NCI-H1930 (cell line): ENCODE measurements at places on chromosomes 2 and 18.

- DNase-seq: no peak
These were observed 25.5 kb upstream of the MYO3B start for GRCh38 chr2:170152421-170152820.

DNA sequence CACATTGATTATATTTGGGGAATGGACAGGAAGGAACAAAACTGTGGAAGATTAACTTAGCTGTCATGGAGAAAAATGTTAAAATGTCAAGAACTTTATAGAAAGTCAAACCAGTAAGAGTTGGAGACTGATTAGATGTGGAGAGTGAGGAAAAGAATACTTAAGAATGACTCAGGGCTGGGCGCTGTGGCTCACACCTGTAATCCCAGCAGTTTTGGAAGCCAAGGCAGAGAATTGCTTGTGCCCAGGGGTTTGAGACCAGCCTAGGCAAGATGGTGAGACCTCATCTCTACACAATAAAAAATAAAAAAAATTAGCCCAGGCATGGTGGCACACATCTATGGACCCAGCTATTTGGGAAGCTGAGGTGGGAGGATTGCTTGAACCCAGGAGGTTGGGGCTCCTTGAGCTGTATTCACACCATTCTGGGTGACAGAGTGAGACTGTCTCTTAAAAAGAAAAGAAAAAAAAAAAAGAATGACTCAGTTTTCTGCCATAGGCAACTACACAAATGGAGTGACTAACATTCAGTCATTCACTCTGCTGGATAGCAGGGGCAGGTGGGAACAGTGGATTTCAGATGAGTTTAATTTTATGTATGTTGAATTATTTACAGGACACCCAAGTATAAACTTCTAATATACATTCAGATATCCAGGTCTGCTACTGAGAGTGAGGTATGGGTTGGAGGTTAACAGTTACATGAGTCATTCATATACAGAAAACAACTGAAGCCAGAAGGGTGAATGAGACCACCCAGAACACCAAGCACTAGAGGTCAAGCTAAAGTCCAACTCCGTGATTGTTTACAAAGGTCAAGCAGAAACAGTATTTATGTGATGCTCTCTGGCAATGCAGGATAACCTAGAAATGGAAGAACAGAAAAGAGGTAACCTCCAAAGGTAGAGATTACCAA is 33.9 kb downstream of the ORC2 start:
- DNase-seq: no peak

DNA sequence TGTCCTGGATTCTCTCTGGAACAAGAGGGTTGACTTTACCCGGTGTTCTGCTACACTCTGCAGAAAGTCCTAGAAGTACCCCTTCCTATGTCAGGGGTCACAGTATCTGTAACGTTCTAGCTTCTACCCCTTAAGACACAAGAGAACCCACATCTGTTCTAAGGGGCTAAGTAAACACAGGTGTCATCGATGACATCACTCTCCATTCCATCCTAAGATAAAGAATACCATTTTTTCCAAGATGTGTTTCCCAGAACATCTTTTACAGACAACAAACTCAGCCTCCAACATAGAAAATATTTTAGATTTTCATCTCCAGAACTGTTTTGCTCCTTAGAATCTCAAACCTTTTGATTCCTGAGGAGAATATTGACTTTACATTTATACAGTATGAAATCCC is 239.1 kb downstream of the TRIB2 start:
- no peak for DNase-seq

GRCh38 chr18:23493654-23494053 is 9.7 kb upstream of the RMC1 start:
- DNase-seq: no peak

DNA sequence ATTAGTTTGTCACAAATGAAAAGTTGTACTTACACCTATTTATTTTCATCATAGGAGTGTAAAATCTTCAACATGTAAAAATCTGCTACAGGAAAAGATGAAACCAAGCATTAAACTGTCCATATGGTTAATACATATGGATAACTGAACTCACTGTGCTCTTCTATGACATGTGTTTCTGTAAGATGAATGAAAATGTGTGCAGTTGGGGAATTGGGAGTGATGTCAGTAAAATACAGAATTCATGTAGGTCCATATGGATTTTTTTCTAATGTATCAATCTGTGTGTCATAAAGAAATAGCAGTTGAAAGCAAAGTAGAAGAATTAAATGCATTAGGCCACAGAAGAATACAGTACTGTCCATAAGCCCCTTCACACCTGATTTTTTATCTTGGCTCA is 178.4 kb upstream of the COL3A1 start:
- no peak for DNase-seq

- no peak for DNase-seq
These were observed 68.4 kb downstream of the AGAP1 start for GRCh38 chr2:235562065-235562747.

GRCh38 chr2:100972452-100972851 is 29.6 kb upstream of the RPL31 start:
- DNase-seq: no peak

DNA sequence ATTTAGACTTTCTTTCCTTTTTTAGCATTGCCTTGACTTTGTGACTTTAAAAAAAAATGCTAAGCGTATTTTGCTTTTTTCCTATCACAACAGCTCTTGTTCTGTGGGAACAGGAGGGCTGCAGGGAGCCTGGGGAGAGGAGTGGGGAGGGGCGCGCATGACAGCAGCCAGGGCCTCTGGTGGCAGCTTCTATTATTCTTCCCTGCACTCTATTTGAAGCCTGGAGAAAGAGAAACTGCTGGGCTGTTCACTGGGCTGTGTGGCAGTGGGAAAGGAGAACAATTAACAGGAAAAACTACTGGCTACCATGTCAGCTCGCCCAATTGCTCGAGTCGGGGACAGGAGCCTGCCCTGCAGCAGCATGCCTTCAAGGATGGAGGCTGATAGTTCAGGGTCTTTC is 119.0 kb upstream of the ZBTB14 start:
- DNase-seq: no peak

DNA sequence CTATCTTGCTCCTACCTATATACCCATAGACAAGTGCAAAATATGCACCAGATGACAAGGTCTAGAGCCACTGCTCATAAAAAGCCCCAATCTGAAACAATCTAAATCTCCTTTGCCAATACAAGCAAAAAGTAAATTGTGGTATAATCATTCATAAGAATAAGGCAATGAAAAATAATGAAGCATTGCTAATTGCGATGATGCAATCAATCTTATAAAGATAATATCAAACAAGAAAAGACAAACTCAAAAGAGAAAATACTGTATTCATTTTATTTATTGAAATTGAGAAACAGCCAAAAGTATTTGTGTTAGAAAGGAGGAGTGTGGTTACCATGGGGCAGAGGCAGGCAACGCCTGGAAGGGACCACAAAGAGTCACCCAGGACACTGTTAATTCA is 175.9 kb upstream of the GYPC start:
- DNase-seq: no peak

GRCh38 chr18:55314615-55315237 is 273.3 kb downstream of the TCF4 start:
- peak; percentile 85 for DNase-seq

DNA sequence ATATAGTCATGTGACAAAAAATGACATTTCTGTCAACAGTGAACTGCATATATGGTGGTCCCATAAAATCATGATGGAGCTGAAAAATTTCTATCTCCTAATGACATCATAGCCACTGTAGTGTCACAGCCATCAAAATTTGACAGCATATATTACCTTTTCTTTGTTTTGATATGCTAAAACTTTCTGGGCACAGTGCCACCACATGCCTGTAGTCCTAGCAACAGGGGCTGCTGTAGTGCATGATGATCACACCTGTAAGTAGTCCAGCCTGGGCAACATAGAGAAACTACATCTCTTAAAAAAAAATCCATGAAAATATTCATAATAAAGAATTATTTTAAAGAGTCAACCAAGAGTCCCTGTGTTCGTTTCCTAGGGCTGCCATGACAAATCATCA is 155.5 kb upstream of the SERTAD2 start:
- no peak for DNase-seq

- DNase-seq: no peak
These were observed 37.5 kb upstream of the SIX2 start for GRCh38 chr2:45046786-45047185.

GRCh38 chr2:910698-911097 is 40.0 kb upstream of the SNTG2 start:
- no peak for DNase-seq

DNA sequence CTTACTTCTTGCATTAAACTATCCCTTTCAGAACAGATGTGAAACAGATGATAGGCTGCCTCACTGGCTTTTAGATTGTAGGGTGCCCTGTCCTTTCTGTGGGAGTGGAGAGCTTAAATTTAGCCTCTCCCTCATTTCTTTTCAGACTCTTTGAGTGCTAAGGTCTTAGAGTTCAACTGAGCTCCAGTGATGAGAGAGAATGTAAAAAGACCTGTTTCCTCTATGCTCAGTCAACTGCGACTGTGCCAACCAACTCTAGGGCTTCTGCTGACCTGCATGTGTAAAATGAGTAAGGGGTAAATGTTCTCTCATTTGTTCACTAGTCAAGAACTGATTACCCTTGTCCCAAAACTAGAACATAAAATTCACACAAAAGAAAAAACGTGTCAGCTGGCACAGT is 104.8 kb upstream of the TGFA start:
- DNase-seq: no peak
